Activated gamma-delta T cell treated with anti-CD3 and anti-CD28 coated beads, Interleukin-2, amount 50 U/mL, for 16 hours (primary cell): ENCODE measurements at places on chromosomes 2 and 18.

GRCh38 chr2:218485986-218486667, 67.2 kb downstream of the VIL1 start:
- no peak for DNase-seq

DNA sequence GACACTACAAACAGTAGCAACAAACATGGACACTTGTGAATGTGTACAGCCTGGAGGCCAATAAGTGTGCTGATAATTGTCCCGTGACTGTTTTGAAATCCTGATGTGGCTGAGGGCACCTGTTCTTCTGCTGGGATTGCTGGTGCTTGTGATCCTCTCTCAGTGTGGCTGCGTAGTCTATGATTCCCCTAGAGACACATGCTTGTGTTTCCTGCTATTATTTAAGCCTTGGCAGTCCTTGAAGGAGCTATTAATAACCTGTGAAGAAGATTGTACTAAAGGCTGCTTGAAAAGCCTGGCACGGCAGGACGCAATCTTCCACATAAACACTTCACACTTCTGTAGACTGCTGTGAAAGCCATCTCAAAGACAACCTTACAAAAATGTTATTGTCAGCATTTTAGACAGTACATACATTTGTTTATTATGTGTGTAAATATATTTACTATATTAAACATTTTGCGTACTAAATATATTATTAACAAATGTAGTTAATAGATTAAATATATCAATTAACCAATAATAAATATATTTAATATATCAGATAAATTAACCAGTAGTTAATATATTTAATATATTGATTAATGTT, 71.4 kb downstream of the GALR1 start:
- DNase-seq = no peak

- no peak for DNase-seq
Measured at GRCh38 chr2:183996825-183997793, 601.2 kb upstream of the ZNF804A start.

- no peak for DNase-seq
Measured at GRCh38 chr2:105803337-105803736, 58.6 kb downstream of the NCK2 start.

DNA sequence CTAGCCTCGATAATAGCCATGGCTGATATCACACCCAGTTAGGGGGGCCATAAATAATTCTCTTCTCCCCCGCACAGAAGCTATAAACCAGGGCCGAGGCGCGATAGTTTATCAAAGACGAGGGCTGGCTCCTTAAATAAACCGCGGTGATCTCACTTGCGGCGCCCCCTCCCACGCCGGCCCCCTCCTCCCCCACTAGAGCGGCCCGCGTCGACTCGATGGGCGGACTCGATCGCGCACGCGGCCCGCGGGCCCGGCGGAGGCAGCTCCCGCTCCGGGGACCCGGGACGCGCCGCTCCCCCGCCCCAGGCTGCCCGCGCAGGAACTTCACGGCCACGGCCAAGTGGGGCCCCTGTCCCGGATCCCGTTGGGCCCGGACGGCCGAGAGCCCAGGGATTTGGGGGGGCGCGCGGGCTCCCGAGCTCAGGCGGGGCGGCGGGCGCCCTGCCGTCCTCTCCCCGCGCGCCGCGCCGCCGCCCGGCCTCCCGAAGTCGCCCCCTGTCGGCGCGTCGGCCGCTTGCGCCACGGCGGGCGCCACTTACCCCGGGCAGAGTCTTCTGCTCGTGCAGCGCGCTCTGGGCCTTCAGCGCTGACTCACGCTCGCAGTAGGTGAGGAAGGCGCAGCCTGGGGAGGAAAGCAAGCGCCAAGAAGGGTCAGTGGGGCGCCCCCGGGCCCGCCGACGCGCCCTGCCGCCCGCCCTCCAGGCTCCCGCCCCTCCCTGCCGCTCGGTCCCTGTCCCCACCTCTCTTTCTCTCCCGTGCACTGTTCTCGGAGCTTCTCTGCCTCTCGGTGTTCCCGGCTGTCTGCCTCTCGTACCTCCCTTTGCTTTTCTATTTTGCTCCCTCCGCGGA, 80.4 kb downstream of the CELF4 start:
- DNase-seq = no peak

DNA sequence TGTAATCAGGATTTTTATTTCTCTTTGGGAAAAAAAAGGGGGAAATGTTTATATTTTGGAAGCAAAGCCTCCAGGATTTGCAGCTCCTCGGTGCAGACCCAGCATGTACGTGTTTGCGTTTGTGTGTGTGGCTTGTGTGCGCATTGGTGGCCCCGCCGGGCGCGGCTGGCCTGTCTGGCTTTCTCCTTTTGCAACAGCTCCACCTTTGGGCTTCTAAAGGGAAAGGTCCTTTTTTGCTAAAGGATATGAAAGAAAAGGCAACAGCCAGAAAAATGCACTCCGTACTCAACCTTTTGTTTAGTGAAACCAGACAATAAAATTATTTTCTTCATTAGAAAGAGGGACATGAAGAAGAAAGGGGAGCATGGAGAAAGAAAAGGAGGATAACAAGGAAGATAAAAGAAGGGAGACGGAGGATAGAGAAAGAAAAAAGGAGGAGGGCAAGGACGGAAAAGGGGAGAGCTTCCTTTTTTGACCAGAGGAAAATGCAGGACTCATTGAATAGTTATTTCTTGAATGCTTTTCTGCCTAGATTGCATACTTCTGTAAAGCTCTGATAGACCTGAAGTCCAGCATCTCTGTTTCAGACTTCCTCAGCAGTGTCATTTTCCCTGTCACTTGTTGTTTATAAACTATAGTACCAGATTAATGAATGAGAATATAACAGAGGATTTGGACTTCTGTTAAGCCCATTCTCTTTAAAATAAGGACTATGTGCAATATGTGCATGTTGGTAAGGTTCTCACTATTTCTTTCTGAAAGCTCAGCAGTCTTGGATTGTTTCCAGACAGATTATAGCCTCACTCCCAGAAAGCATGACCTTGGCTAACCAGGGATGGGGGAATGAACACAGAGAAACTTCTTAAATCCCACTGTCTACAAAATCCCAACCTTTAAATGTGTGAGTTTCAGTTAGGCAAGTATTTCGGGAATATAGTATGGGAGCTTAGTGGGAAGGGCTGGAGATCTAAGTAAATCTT, 563.1 kb upstream of the PIK3C3 start:
- no peak for DNase-seq

- DNase-seq = no peak
Measured at GRCh38 chr18:3595369-3596273, 145.6 kb downstream of the TGIF1 start.

DNA sequence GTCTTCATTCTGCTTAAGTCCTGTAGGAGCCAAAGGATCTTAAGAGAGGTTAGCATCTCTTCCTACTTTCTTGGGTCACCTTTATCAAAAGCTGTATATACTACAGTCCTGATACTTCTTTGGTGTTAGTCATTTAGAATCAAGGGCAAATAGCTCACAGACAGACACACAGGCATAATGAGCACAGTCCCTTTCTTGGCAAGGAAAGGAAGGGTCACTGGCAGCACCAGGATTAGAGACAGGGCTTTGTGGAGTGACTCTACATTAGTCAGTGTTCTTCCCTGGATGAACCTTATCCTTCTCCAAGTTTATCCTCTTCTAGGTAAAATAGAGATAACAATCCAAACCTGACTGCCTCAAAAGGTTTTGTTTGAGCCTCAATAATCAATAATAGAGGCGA, 40.0 kb upstream of the NCKAP5 start:
- DNase-seq = no peak

GRCh38 chr2:12764075-12764730, 47.5 kb downstream of the TRIB2 start:
- DNase-seq = no peak

- DNase-seq = no peak
Measured at GRCh38 chr2:184305105-184305504, 293.2 kb upstream of the ZNF804A start.

DNA sequence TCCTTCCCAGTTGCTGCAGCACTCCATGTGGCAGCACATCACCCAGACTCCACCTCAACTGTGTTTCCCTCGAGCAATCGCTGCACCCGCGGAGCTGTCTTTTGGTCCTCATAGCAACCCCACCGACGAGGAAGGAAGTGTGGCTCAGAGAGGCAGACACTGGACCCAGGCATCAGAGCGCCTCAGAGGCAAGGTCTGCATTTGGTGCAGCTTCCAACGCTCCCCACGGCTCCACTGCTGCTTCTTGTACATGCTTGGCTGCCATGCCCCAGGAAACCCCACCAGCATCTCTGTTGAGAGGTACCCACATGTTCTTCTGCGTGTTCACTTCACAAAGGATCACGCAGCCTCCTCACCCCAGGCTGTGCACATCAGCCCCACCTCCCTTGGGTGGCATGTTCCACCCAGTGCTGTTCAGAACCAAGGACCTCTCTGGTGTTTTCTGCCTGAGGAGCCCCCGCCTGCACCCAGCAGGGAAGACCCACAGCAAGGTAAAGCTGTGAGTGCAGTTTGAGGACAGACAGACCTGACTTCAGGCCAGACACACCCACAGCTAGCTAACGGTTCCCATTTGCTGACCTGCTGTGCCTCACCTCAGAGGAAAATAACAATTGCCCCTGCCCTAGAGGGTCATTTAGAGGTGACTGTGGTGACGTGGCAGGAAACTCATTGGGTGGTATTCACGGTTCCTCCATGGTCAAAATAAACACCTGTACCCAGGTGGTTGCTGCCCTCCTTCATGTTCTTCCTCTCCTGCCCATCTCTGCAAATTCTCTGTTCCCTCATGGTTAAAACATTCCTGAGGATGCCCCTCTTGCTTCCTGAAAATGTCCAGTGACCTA, 326.3 kb upstream of the MYT1L start:
- no peak for DNase-seq

DNA sequence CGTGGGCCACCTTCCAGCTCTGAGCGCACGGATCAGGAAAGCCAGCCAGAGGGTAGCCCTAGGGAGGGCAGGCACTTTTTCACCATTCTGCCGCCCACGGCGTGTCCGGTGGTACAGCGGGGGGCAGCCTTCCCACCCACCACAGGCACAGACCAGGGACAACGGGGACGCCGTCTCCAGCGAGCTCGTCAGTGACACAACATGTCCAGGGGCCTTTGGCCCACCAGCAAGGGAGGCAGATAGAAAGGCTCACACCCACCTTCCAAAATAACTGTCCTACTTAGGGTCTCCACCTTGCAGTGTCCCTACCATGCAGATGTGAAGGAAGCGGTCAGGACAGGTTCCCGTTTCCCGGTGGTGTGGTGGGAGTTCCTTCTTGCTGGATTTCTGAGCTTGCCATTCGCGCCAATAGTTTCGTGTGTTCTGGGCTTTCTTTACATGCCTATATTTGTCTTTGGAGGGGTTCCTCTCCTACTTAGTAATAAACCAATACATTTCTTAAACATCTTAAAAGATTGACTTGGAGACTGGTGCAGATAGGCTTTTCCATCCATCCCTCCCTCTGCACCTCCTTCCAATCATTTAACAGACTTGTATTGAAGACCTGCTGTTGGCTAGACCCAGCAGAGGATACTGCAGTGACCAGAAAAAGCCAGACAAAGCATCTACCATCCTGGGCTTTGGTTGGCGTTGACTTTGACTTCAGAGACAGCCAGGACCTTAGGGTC, 872 bp downstream of the ASB1 start:
- no peak for DNase-seq

DNA sequence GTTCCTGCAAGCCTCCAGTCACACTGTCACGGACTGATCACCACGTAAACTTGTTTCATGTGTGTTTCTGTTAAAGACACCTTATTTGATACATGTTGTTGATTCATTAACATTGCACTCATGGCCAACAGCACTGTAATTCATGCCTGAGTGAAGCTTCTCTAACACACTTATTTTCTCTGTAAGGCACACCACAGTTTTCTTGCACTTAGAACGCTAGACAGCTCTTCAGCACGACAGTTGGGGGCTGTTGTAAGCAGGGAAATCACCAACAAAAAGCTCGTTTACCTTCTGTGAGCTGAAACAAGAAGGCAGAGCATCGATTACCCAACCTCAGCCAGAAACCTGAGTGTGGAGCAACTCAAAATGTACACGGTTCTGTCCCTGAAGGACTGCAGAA, 28.1 kb downstream of the TNFRSF11A start:
- DNase-seq = no peak

DNA sequence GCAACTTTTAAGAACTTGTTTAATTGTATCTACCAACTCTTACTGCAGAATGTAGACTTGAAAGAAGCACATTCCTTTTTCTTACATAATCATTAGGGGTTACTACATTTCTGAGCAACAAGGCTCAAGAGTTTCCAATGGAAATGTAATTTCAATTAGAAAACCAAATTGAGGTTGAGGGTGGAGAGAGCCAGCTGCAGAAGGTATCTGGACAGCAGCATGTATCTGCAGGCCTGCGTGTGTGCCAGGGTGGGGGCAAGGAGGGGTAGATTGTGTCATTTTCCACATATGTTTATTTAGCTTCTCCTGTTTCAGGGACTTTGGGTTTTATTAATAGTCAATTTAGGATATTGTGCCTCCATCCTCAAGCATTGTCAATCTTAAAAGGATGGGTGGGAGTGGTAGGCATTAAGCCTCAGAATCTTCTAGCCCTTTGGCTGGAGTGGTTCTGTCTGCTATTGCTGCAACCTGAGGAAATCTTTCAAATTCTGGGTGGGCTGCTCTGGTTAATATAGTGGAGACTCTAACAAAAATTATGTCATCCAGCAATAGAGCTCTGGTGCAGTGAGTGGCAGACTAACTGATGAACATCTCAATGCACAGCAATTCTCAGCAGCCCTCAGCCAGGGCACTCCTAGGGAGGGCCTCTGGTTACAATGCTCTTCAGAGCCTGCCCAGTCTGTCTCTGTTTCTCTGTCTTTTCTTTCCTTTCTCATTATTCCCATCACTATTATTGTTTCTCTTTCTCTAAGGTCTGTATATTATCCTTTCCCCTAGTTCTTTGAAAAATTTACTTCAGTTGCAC, 151.4 kb downstream of the RPIA start:
- DNase-seq = no peak

GRCh38 chr2:85888684-85889626, at the start of gene ST3GAL5:
Gene ST3GAL5, minus strand, starts transcription at chr2:85888990. Its CDS starts 85 bp downstream, at chr2:85888905.
- peak; percentile 92 for DNase-seq

- DNase-seq = no peak
Measured at GRCh38 chr2:14977021-14977420, 344.5 kb downstream of the LRATD1 start.

- DNase-seq = no peak
Measured at GRCh38 chr18:840023-840408, 28.0 kb upstream of the YES1 start.
